NCI-H1092 treated with DMSO at 0.1 percent for 48 hours (cell line): ENCODE measurements at places on chromosomes 7 and 10.

DNA sequence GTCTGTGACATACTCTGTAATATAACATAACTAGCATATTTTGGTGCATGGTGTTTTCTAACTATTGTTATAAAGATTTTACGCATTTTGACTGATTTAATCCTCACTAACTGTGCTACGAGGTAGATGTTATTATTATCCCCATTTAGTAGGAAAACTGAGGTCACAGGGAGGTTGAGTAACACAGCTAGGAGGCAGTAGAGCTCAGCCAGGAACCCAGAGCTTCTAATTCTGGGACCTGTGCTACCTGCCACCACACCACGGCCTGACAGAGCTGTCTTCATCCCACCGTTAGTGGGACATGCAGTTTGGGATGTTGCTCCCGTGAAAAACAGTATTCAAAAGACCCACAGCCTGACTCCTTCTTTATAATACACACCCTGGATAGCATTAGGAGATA, 962.5 kb downstream of the CNTNAP2 start:
- no peak for DNase-seq

GRCh38 chr10:89278034-89278535, 23.8 kb upstream of the IFIT2 start:
- DNase-seq = no peak

DNA sequence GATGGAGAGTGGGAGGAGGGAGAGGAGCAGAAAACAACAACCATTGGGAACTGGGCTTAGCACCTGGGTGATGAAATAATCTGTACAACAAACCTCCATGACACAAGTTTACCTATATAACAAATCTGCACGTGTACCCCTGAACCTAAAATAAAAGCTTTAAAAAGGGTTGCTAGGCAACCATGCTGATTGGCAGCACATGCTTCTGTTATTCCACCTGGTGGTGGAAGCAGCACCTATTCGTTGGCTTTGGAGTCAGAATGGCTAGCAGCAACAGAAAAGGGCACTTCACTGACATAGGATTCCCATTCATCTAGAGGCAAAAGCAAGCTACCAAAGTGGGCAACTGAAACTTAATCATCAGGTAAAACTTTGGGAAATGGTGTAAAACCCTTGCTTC, 57.1 kb downstream of the RELN start:
- no peak for DNase-seq

DNA sequence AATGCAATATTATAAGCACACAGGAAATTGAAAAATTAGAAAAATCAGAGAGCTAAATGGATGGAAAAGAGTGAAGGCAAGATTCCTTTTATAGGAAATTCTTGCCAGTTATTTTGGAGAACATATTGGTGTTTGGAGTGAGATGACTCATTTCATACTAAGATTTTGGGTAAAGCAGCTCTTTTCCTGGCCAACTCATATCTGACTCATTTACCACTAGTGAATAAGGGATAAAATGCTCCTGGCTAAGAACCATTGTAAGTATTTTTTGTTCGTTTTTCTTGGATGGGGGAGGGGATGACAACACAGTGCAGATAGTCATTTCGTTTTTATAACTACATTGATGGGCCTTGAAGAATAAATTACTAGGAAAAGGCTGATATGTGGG, 139.3 kb downstream of the TWIST1 start:
- DNase-seq = no peak

DNA sequence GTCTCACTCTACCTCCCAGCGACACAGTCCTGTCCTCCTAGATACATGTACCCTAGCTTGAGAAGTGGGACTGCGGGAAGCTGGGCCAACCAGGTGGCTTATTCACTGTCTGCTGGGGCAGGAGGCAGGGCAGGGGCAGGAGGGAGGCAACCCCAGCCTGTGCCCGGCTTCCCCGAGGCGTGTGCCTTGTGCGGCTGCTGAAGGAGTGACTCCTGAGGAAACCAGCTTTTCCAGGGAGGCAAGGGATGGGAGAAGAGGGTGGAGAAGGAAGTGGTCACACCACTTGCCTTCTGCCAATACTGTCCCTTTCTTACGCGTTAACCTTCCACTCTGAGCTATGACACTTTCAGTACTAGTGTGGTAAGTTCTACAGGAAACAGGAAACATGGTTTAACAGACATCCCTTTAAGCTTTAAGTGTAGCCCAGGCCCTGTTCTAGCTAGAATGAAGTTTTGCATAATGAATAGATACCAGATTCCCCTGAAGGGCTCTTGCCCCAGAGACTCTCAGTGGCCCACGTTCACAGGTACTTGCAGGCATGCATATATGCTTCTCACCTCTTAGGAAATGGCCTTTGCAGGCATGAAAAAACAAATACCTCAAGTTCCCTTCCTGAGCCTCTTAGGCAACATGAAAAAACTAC, 40.6 kb downstream of the SYPL1 start:
- DNase-seq = no peak

DNA sequence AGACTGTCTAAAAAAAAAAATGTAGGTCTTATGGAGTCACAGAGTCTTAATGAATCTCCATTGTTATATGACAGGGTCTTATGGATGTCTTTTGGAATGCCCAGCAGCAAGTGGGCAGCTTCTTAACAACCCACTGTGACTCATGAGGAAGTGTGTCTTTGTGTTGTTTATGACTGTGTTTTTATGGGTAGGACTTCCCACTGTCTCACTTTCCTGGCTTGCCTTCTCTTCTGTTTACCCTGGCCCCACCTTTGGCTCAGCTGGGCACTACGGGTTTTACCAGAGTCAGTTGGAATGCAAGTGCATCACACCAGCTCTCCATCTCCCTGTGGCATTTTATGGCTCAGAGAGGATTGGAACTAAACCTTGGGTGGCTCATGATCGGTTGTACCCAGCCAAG, 580.5 kb downstream of the AUTS2 start:
- DNase-seq = no peak

GRCh38 chr10:33132626-33133025, 174.6 kb upstream of the ITGB1 start:
- DNase-seq = no peak

GRCh38 chr10:101780187-101780817, 2.9 kb downstream of the NPM3 start:
- no peak for DNase-seq

GRCh38 chr10:6409971-6410643, 170.0 kb downstream of the PRKCQ start:
- no peak for DNase-seq

- no peak for DNase-seq
Measured at GRCh38 chr10:133375357-133376115, 2.4 kb upstream of the ECHS1 start.

- DNase-seq = peak; percentile 91
Measured at GRCh38 chr7:14836571-14837189, 65.9 kb downstream of the DGKB start.

DNA sequence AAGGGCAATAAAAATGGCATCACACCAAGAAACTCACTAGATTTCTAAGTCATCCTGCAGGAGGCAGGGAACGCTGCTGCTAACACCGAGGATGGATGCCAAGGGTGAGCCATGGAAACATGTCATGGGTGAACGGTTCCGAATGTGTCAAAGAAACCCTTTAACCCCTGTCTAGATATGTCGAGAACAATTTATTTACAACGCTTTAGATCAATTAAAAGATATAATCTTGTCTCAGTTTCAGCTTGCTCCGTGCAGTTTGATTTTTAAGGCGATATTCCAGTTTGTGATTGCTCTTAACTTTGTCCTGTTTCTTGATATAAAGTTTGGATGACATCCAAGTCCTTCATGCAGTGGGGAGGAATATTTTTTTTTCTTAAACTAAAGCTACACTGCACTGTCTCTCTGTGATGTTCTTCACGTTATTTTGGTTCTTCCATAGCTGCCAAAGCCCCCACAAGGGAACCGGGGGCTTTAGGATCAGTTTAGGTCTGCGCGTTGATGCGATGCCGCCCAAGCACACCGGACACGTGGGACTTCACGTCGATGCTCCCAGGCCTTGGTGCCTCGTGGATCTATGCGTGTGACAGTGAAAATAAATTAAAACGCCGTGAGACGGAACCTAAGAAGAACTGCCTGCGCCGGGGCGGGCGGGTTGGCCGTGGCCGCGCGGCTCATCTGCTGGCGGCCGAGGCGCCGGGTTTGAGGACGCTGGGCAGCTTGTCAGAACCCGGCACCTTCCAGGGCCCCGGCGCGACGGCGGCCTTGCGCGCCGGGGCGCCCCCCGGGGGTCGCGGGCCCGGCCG, 220.3 kb downstream of the PHTF2 start:
- peak; percentile 84 for DNase-seq

GRCh38 chr7:78234634-78235033, 436.1 kb downstream of the PHTF2 start:
- DNase-seq = no peak

GRCh38 chr7:149300620-149301285, 38.8 kb downstream of the ZNF783 start:
- no peak for DNase-seq

GRCh38 chr7:37674531-37674930, 9.0 kb upstream of the GPR141 start:
- DNase-seq = no peak

- DNase-seq = no peak
Measured at GRCh38 chr10:114458955-114459354, 54.7 kb upstream of the AFAP1L2 start.

DNA sequence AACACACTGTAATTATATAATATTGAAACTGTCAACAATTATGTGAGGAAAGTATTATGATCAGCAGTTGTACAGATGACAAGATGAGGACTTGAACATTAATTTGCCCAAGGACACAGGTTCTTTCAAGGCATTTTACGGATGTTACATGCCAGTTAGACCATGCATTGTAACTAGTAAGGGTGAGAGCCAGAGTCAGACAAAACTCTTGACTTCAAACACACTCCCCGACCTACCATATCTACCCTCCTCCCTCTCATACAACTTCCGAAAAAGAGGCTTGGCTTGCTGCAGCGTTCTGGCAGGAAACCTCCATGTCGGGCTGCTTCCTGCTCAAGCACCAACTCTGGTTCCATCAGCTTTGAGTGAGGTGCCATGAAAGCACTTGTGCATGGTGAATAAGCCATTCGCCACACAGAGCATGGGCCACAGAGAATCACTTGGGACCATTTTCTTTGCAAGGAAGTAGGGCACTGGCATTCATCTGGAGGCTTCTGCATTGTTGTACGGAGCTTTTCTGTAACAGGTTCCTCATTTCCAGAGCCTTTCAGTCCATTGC, 53.2 kb downstream of the FOXI2 start:
- DNase-seq = no peak

DNA sequence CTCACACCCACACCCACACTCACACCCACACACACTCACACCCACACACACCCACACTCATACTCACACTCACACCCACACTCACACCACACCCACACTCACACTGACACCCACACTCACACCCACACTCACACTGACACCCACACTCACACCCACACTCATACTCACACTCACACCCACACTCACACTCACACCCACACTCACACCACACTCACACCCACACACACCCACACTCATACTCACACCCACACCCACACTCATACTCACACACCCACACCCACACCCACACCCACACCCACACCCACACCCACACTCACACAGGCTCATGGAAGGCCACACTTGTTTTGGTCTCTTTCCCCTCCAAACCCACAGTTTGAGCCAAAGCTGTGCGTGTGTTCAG, 2.9 kb downstream of the FOXI2 start:
- no peak for DNase-seq

- DNase-seq = no peak
Measured at GRCh38 chr10:122558452-122558851, 2.1 kb upstream of the DMBT1 start.

DNA sequence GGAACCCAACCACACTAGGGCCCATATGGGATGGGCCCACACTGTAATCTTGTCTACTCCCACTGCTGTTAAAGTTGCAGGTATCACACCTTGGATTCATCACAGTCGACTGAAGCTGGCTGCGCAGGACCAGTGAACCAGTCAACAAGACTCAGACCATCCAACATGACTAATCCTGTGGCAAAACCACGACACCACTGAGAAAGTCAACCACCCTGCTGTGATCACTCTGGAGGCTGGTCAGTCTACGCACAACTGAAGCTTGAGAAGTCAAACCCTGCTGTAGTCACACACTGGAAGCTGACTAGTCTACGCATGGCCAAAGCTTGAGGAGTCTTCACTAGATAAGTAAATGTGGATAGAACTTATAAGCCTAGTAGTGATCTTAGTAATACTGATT, 9.6 kb upstream of the CYREN start:
- no peak for DNase-seq

DNA sequence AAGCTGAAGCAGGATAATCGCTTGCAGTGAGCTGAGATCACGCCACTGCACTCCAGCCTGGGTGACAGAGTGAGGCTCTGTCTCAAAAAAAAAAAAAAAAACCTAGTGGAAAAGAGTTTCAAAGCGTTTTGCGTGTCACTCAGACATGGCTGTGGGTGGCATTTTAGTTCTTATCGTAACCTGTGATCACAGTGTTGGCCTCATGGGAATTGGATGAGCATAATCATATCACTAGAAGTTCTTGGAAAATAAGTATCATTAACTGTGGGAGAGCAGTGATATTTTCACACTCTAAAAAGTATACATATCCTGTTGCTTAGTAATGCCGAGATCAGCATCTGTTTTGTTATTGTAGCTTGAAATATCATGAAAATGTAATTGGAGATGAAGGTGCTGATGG, 92.6 kb downstream of the CREM start:
- no peak for DNase-seq

DNA sequence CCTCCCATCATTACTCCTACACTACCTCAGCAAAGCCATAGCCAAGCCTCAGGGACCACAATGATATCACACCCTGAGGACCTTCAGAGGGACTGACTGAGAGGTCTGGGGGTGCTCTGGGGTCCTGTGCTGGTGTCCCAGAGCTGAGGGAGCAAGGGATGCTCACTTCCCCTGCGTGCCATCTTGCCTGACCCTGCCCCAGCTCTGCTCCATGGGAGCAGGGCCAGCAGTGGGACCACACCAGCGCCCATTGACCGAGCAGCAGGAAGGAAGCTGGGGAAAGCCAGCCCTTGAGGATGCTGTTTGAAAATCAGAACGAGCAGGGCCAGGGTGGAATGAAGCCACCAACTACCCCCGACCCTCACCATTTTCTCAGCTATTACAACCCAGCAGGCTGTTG, 103.0 kb downstream of the PARP12 start:
- DNase-seq = no peak

DNA sequence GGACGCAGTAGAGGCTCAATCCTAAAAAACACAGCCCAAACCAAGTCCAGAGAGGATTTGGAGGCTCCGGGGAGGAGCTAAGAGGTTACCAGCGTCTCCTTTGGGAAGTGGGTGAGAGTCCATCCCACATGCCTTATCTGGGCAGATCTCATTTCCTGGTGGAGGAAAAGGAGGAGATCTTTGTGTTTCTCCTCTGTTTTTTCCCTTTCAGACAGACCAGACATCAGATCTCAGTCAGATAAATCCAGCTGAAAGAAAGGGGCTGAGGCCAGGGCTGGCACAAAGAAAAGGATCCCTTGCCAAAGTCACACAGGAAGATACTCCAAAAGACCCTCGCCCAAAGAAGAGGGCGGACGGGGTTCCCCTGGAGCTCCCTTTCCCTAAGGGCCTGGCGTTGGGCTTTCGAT, 58.3 kb upstream of the COMTD1 start:
- no peak for DNase-seq

DNA sequence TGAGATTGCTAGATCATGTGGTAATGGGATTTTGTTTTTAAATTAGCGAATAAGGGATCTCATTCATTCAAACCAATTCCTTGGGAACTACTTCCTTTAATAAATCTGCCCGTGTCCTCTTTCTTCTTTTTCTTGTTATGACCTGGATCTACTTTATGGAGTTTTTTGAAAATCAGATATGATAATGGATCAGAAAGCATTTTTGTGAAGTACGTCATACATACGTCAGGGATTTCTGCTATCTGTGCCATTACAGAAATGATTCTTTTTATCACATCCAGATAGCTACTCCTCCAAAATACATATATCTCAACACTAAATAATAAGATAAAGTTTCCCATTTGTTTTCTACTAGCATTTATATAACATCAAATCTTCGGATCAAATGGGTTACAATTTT, 40.2 kb upstream of the STK17A start:
- no peak for DNase-seq
